ENCODE measurements at places on chromosomes 5 and 9.

DNA sequence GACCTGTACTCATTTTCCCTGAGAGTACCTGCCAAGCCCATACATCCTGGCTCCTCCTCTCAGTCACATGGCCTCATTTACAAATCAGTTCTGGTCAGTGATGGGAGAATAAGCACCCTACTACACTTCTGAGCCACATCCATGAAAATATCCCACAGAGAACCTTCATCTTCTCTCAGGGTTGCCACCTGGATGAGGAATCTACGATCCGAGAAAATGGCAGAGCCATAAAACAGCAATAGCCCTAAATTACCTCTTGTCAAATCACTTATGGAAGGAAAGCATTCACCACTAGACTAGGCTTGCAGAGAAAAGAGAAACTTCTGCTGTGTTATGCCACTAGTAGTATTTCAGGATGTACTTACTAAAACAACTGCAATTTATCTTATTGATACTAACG is 324.8 kb downstream of the BNC2 start:
- no peak for DNase-seq

DNA sequence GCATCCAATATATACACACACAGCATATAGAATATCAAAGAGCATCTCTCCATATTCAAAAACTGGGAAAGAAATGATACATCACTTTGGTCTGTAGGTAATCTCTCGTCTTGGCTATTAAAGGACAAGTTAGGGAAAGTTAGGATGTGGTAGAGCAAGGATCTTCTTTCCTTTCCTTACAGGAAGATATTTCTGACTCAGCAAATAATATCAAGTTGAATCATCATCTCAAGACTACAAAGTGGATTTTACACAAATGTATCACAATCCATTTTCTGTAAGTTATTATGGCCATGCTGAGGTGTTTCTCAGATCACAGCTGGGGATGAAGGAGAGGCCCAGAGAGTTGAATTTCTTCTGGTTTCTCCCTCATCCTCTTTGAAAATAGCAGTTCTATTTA is 651.7 kb upstream of the CCNG1 start:
- no peak for DNase-seq

GRCh38 chr5:41151564-41151963 is 61.8 kb downstream of the C6 start:
- no peak for DNase-seq

- peak; percentile 93 for DNase-seq
Observed at GRCh38 chr9:126296687-126297086, 29.9 kb upstream of the MVB12B start.

- DNase-seq: no peak
Observed at GRCh38 chr9:117546894-117547678, 132.2 kb upstream of the ASTN2 start.

DNA sequence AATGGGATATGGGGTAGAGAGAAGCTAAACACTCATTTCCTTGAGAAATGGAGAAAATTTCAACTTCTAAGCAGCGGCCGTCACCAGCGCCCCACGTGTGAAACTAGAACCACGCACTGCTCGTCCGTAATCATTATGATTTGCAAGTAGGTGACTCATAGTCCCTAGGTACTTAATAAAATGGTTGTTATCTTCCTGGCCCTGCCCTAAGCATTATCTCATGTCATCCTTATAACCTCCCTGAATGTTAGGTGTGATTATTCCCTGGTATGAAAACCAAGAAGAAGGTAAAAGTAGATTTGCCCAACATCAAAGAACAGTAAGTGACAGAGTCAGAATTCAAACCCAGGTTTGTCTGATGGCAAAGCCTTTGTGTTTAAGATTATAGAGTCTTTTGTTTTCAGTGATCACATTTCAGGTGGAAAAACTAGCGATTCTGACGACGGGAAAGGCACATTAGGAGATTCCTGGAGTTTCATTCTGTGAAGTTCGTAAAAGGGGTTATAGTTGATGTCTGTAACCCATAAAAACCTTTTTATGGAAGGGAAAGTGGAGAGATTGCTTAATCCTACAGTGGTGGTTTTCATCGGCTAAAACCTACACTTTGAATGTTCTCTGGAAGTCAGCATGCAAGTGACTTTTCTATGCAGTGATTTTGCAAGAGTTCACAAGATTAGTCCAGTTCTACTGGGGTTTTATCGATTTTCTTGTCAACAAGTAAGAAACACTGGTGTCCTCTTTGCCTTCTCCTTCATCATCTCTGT is 202.9 kb upstream of the WWC1 start:
- DNase-seq: peak; percentile 18

GRCh38 chr5:125786021-125786420 is 637.2 kb upstream of the GRAMD2B start:
- DNase-seq: no peak

- no peak for DNase-seq
Observed at GRCh38 chr5:32443145-32443540, 1.4 kb downstream of the ZFR start.

DNA sequence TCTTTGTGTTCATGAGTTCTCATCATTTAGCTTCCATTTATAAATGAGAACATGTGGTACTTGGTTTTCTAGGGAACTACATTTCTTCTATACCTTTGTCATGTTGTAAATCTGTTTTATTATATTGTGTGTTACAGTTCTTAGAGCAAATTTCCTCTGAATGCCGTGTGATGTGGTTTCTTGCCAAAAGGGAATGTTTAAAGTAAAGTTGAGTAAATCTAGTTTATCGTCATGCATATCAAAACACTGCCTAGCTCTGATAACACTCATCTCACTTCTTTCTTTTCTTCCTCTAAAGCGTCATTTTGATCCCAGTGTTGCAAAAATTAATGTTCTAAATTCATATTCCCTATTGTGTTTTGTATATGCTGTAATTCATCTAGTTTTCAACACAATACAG is 295.4 kb upstream of the HAPLN1 start:
- no peak for DNase-seq

- DNase-seq: no peak
Observed at GRCh38 chr9:97993000-97993399, 9.9 kb downstream of the ANP32B start.

- DNase-seq: no peak
Observed at GRCh38 chr9:21294364-21294774, 10.7 kb downstream of the IFNA5 start.

DNA sequence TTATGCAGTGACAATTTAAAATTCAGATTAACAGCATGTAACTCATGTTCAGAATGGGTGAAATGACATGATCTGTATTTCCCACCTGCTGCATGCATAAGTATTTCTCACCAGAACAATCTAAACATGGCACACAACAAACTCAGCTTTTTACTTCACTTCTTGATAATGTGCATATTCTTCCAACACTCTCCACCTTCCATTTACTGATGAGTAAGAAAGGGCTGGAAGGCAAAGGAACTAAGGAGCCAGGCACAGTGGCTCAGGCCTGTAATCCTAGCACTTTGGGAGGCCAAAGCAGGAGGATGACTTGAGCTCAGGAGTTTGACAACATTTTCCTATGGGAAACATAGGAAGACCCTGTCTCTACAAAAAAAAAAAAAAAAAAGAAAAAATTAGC is 35.8 kb upstream of the SAP30L start:
- no peak for DNase-seq

DNA sequence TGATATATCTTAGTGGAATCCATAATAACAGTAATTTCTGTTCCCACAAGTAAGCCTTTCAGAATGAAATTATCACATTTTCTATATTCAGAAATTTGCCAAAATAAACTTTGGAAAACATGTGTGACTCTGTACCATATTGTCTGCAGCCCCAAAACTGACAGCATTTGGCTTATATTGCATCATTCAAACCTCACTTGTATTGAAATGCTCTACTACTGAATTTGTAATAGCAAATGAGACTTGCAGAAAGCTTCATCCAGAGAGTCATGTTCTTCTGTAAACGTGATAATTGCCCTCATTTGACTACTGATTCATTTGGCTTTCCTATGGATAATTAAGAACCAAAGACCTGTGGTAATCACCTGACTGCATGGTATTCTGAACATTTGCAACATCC is 1249.5 kb upstream of the CDH18 start:
- DNase-seq: no peak

GRCh38 chr5:138349852-138350562 is 2.5 kb upstream of the KDM3B start:
- DNase-seq: no peak

DNA sequence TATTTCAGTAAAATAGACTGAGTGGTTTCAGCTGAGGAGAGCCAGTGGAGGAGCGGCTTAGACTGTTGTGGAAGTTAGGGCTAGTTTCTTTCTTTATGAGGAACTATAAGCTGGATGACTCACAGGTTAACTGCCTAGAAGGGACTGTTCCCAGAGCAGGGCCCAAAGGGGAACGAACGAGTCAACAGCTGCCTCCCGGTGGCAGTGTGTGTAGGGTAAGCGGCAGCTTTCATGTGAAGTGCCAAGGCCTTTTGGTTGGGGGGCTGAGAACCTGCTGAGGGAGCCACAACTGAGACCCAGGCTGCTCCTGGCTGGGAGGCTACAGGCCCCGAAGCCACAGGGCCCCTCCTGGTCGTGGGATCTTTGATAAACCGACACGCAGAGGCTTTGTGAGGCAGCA is 7.0 kb downstream of the SQSTM1 start:
- DNase-seq: no peak

DNA sequence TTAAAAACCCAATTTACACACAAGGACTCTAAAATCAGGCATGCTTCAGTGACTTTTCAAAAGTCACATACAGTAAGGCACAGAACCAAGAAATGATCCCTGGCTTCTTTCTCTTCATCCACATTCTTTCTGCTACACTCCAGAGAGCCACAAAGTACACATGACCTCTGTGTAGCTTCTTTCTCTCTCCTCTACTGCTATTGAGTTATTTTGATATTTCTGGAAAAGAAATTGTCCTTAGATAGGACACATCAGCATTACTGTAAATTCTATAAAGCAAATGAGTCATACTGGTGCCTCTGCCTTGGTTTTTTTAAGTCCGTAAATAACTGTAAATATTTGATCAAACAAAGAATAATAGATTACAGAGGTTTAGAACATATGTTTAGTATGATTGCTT is 96.3 kb downstream of the KIAA0825 start:
- no peak for DNase-seq

All from vagina (tissue), 2 donors.